Stimulated activated CD8-positive, alpha-beta memory T cell treated with anti-CD3 and anti-CD28 coated beads, Interleukin-7, amount 100 ng/mL, for 4 hours (primary cell): ENCODE measurements at places on chromosomes 1 and 21.

DNA sequence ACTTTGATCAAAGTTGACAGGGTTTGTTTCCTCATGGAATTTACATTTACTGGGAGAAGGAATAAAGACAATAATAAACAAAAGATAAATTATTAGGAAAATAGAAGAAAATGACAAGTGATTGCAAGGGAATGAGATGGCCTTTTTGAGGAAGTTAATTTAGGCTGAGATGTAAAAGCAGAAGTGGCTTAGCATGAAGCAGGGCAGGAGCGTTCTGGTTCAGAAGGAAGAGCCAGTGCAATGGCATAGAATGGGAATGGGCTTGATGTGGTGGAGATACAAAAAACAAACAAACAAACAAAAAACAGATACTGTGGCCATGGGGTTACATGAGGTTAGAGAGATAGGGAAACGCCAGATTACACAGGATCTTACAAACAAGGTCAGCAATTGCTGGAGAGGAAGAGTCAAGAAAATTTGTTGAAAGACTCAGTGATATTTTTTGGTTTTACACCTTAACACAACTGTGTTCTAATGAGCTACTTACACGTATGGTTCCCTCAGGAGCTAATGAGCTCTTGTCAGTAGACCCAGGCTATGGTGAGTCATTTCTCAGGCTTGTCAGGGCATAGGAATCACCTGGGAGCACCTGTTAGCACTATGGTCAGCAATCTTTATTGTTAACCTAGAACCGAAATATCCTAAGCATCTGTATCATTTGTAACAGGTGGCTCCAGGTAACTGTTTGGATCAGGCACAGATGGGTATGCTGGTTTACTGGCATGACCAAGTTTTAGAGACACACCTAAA, 8.7 kb upstream of the CADM3 start:
- no peak for DNase-seq

DNA sequence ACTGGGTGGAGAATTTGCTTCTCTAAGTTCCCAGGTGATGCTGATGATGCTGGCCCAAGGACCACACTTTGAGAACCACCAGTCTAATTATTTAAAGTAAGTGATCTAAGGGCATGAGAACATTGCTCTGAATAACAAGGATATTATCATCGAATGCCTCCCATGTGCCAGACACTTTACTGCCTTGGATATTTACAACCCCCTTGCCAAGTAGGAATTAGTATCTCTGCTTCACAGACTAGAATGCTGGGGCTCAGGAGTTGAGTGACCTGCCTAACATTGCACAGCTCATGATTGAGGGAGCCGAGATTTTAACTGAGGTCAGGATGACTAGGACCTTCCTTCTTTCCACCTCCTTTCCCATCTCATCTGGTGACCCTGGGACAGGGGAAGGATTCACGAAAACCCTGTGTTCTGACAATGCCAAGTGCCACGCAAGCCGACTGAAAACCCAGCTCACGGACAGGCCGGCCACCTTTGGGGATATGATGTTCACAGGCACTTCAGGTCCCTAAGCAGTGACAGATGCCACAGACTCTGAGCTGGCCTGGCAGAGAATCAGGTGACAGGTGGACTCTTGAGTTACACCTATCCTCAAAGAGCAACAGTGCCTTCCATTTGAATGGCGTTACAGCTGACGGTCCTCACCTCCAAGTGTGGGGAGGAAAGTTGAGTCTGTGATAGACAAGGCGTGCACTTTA, 230.7 kb downstream of the TOMM20 start:
- no peak for DNase-seq

DNA sequence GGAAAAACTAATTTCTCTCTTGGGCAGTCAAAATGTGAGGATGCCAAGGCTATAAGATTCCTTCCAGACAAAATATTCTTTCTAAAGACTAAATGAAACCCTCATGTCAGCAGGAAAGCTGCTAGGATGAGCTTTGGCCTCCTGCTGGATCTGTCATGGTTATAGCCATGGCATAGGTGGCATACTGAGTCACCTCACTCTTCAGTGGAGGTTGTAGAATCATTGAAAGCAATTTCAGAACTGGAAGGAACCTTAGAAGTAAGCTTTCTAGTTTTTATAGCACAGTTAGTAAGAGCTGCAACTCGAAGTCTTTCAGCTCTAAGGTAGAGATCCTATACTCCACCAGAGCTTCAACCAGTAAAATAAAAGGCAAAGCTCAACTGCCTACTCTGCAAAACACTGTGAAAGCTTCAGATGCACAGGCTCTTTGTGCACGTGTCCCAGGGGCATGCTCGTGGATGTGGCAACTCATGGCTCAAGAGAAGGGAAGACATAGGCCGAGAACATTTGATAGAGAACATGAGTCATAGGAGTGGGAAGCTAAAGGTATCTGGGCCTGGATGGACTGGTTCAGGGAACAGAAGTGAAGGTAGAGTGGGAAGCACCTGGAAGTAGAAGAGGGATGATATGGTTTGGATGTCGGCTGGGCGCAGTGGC, 5.8 kb downstream of the AVPR1B start:
- no peak for DNase-seq

DNA sequence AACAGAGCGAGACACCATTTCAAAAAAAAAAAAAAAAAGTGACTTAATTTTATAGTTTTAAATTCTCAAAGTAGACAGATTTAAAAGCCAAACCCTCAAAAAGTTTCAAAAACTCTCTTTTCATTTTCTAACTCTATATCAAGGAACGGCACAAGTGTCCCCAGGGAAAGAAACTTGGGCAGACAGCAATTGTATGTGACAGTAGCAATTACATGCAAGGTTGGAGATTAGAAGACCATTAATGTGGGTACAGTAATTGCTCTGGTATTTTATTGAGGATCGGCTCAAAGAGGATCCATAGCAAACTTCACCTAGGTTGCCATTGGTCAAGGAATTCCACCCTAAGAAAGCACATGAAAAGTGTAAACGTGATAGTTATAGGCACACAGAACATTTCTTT, 46.2 kb downstream of the ACBD6 start:
- DNase-seq, result no peak

- no peak for DNase-seq
Measured at GRCh38 chr1:40094466-40095110, 2.5 kb downstream of the PPT1 start.

- DNase-seq, result no peak
Measured at GRCh38 chr1:199858171-199858570, 169.3 kb upstream of the NR5A2 start.

- peak; percentile 88 for DNase-seq
Measured at GRCh38 chr1:27603681-27604578, at the start of gene AHDC1. Gene AHDC1 (minus strand): TSS chr1:27604144. CDS start chr1:27552115, 52,029 bp downstream.
